ENCODE measurements at places on chromosomes 2 and 18.

DNA sequence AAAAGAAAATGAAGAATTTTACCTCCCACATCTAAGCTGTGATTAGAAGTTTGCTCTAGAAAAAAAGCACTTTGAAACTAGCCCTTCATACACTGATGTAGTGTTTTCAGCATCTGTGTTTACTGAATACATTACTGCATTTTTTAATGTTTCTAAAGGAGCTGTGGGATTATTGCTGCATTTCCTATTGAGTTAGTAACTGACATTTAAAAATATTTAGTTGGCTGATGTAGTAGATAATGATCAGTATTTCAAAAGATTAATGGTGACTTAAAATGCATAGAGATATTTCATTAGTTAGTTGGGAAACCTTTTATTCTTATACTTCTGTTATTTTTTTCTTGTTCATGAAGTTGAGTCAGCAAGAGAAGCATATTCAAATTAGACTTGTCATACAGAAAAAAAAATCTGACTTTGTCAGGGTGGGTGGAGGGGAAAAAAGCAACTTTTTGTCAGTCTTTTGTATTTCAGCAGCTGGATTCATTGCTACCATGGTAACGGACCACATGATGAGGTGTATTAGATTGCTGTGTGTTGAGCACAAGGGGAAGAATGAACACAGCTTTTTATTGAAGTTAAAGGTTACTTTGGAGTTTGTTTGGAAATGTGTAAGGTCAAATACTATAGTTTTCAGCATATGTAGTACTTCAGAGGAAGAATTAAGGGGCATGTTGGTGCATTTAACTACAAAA, at the start of gene DTNA:
DTNA (plus strand) TSS at position 549 of the 692 bp plus-strand sequence. CDS start 45,679 bp downstream, outside the sequence.
- H3K4me1 ChIP-seq = no peaks in the 10 kb centered on the region
- no peak for DNase-seq
- peaks cover 13% of the 10 kb centered on the region for H3K27me3 ChIP-seq
- H3K36me3 ChIP-seq = no peaks in the 10 kb centered on the region

- no peak overlapping the region for H3K4me3 ChIP-seq
- no peaks in the 10 kb centered on the region for H3K36me3 ChIP-seq
- DNase-seq = no peak
- H3K27ac ChIP-seq = no peak overlapping the region
These were observed 5.9 kb downstream of the CATIP start for GRCh38 chr2:218362606-218363005.

DNA sequence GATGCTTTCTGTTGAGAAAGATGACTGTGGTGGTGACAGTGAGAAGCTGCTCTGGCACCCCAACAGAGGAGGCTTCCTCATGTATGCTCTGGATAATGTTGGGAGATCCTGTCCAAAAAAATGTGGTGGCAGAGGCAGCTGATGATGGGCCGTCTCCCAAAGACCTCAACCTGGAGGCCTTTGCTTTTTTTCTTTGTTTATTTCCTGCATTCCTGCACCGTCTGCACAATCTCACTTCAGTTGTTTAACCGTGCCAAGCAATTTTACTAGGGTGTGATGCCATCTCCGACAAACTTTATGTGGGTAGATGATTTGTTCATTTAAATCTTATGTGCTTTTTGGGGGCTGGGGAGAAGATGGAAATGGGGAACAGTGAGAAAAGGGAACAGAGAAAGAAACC, 62.2 kb upstream of the IGFBP5 start:
- no peak overlapping the region for H3K4me3 ChIP-seq
- no peaks in the 10 kb centered on the region for H3K36me3 ChIP-seq
- H3K27ac ChIP-seq = no peak overlapping the region

DNA sequence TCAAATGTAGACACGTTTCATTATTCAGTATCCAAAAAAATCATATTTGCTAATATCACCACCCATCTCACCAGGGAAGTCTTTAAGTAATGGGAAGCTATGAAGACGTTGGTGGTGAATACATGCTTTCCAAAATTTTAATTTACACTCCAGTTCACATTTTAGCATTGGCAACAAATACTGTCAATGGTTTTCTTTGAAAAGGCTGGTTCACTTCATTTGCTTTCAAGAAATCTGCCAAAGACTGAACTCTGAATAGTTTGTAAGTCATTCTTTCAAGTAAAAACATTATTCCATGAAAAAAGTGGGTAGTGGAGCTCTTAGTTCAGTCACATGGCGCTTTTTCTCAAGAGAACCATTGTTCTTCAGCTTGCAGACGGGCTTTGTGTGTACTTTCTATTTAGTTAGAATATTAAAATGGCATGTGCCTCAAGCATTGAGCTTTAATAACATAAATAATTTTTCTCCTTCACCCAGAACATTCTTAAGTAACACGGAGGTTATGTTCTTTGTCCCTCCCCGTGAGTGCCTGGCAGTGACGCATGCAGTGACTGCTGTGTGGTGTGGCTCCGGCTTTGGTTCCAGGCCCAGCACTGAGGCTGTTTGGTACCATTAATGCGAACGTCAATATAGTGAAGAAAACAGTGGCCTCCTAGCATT, 300.0 kb upstream of the HDAC4 start:
- no peak overlapping the region for H3K27ac ChIP-seq
- no peak for DNase-seq
- H3K36me3 ChIP-seq = peaks cover 2% of the 10 kb centered on the region
- no peak overlapping the region for H3K4me3 ChIP-seq
- no peaks in the 10 kb centered on the region for H3K4me1 ChIP-seq
- H3K27me3 ChIP-seq = peaks cover 20% of the 10 kb centered on the region

- H3K36me3 ChIP-seq = peaks cover 2% of the 10 kb centered on the region
- peak overlapping the region; percentile 56 for H3K4me3 ChIP-seq
- peak; percentile 25 for DNase-seq
- no peak overlapping the region for H3K27ac ChIP-seq
- peaks cover 51% of the 10 kb centered on the region for H3K27me3 ChIP-seq
- H3K4me1 ChIP-seq = peaks cover 8% of the 10 kb centered on the region
These were observed 31.6 kb upstream of the PPP1R1C start for GRCh38 chr2:181953881-181954537.

All from T-helper 17 cell (primary cell).